ENCODE measurements at places on chromosomes 5 and 9.

GRCh38 chr5:168209244-168209995 is 82.0 kb upstream of the WWC1 start:
- H3K27me3 ChIP-seq, result no peaks in the 10 kb centered on the region
- H3K36me3 ChIP-seq, result no peaks in the 10 kb centered on the region
- DNase-seq, result no peak
- no peak overlapping the region for H3K4me3 ChIP-seq
- H3K27ac ChIP-seq, result no peak overlapping the region
- H3K4me1 ChIP-seq, result peaks cover 7% of the 10 kb centered on the region

GRCh38 chr5:36656556-36656955 is 50.1 kb downstream of the SLC1A3 start:
- H3K36me3 ChIP-seq, result no peaks in the 10 kb centered on the region
- no peaks in the 10 kb centered on the region for H3K27me3 ChIP-seq
- DNase-seq, result no peak
- H3K4me1 ChIP-seq, result peaks cover 32% of the 10 kb centered on the region
- H3K27ac ChIP-seq, result no peak overlapping the region

DNA sequence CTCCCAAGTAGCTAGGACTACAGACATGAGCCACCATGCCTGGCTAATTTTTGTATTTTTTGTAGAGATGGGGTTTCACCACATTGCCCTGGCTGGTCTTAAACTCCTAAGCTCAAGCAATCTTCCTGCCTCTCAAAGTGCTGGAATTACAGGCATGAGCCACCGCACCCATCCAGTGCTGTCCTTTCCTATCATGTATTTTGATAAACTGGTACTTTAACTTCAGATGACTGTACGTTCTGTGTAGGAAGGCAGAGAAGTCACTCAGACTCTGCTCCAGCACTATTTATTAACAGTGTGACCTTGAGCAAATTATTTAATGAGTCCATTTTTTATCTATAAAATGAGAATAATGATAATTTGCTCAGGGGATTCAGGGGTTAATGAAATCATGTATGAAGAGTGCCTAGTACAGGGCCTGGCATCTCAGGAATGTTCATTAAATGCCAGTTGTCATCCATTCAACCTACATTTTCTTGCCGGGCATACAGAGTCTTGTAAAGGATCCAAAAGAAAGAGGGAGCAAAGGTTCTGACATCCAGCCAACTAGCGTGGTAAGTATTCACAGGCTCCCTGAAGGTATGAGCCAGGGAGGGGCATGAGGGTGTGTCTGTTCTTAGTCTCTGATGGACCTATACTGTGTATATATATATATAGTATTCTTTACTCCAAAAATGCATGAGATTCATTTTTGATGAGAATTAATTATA is 201.9 kb downstream of the PBX3 start:
- H3K36me3 ChIP-seq, result no peaks in the 10 kb centered on the region
- H3K4me3 ChIP-seq, result no peak overlapping the region
- H3K27me3 ChIP-seq, result no peaks in the 10 kb centered on the region
- no peak overlapping the region for H3K27ac ChIP-seq
- no peaks in the 10 kb centered on the region for H3K4me1 ChIP-seq

DNA sequence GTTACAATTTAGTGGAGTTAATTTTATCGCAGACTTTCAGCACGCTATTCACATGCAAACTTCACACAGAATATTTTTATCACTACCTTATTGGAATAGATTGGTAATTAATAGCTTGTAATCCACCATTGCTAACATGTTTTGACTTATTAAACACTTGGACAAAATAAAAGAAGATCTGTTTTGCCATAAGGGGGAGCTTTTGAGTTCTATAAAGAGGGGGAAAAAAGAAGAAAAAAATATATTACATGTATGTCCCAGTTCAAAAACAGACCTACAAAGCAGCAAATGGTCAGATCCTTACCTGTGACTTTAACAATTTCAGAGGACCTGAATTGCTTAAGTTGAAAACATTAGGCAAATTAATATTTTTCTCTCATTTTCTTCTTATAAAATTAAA is 1.2 kb upstream of the PAPPA start:
- H3K36me3 ChIP-seq, result no peaks in the 10 kb centered on the region
- peaks cover 22% of the 10 kb centered on the region for H3K4me1 ChIP-seq
- no peak for DNase-seq
- H3K4me3 ChIP-seq, result no peak overlapping the region

- no peak overlapping the region for H3K4me3 ChIP-seq
- DNase-seq, result no peak
- peaks cover 13% of the 10 kb centered on the region for H3K4me1 ChIP-seq
- no peak overlapping the region for H3K27ac ChIP-seq
- H3K27me3 ChIP-seq, result no peaks in the 10 kb centered on the region
Observed at GRCh38 chr5:95907067-95907705, 54.5 kb downstream of the ELL2 start.

GRCh38 chr9:114093761-114094505 is 5.2 kb downstream of the KIF12 start:
- H3K36me3 ChIP-seq, result no peaks in the 10 kb centered on the region
- no peak for DNase-seq
- peaks cover 31% of the 10 kb centered on the region for H3K27me3 ChIP-seq
- H3K4me1 ChIP-seq, result peaks cover 5% of the 10 kb centered on the region
- no peak overlapping the region for H3K27ac ChIP-seq
- H3K4me3 ChIP-seq, result no peak overlapping the region

- no peaks in the 10 kb centered on the region for H3K27me3 ChIP-seq
- no peaks in the 10 kb centered on the region for H3K36me3 ChIP-seq
- no peak overlapping the region for H3K4me3 ChIP-seq
- DNase-seq, result no peak
Observed at GRCh38 chr9:98533132-98533531, 175.6 kb downstream of the GABBR2 start.

- peaks cover 44% of the 10 kb centered on the region for H3K4me1 ChIP-seq
- no peak overlapping the region for H3K27ac ChIP-seq
- no peaks in the 10 kb centered on the region for H3K36me3 ChIP-seq
- no peak for DNase-seq
Observed at GRCh38 chr5:148853868-148854267, 27.5 kb downstream of the ADRB2 start.

GRCh38 chr5:95727764-95728191 is 3.4 kb upstream of the RHOBTB3 start:
- no peak overlapping the region for H3K27ac ChIP-seq
- peaks cover 61% of the 10 kb centered on the region for H3K4me1 ChIP-seq
- H3K27me3 ChIP-seq, result peaks cover 4% of the 10 kb centered on the region
- DNase-seq, result no peak
- H3K4me3 ChIP-seq, result no peak overlapping the region

DNA sequence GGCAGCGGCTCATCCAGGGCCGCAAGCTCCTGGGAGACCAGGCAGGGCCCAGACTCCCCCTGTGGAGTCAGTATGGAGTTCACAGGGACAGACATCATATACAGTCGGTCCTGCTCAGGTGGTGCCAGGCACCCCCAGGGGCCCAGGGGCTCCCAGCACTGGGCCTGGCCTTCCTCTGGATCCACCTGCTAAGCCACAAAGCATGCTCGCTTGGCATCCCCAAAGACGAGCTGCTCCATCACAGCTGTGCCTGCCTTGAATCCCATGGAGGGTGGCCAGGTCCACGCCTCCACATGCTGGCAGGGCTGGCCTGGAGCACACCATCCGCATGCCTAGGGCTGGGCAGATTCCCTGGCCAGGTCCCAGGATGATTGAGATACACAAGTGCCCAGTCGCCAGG is 4.6 kb downstream of the BICD2 start:
- no peaks in the 10 kb centered on the region for H3K27me3 ChIP-seq
- H3K36me3 ChIP-seq, result no peaks in the 10 kb centered on the region
- H3K27ac ChIP-seq, result no peak overlapping the region
- peak; percentile 80 for DNase-seq
- no peak overlapping the region for H3K4me3 ChIP-seq

- H3K36me3 ChIP-seq, result no peaks in the 10 kb centered on the region
- H3K4me1 ChIP-seq, result no peaks in the 10 kb centered on the region
- DNase-seq, result no peak
- H3K27ac ChIP-seq, result no peak overlapping the region
Observed at GRCh38 chr9:88289532-88289931, 98.7 kb upstream of the SPIN1 start.

- peaks cover 41% of the 10 kb centered on the region for H3K27me3 ChIP-seq
- H3K4me1 ChIP-seq, result no peaks in the 10 kb centered on the region
- H3K36me3 ChIP-seq, result no peaks in the 10 kb centered on the region
- no peak overlapping the region for H3K4me3 ChIP-seq
Observed at GRCh38 chr9:124099860-124100259, 88.3 kb downstream of the LHX2 start.

DNA sequence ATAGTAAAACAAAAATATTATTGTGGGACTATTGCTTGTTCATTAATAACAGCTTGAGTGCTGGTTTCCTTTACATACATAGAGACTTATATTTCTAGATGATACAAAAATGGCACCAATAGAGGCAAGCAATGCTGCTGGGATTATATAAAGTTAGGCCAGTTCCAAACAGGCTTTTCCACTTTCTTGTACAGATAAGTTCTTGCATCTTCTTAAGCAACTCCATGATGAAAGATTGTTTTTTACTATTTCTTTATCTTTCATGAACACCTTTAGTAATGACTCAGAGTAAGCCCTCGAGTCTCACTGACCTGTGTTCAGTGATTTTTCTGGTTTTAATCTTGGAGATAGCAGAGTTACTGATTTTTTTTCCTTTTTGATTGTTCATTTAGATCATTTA is 324.4 kb downstream of the PRR16 start:
- no peak for DNase-seq
- no peaks in the 10 kb centered on the region for H3K36me3 ChIP-seq
- no peak overlapping the region for H3K27ac ChIP-seq
- H3K4me1 ChIP-seq, result no peaks in the 10 kb centered on the region
- no peak overlapping the region for H3K4me3 ChIP-seq

DNA sequence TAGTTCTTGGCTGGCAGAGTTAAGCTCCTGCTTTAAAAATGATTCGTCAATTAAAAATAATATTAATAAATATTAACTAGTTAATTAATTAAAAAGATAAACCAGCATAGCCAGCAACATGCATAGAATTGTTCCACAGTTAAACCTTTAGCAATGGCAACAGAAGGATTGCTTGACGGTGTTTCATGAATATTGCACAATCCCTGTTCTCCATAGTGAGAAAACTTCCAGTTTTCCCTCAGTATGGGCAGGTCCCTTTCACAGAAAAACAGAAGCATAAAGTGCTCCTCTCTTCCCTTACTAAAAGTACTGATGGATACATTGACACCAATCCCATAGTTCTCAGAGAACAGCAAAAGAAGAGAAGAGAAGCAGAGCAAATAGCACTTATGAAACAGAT is 71.4 kb upstream of the CAST start:
- no peaks in the 10 kb centered on the region for H3K36me3 ChIP-seq
- no peak overlapping the region for H3K27ac ChIP-seq

- DNase-seq, result no peak
- no peaks in the 10 kb centered on the region for H3K27me3 ChIP-seq
- H3K36me3 ChIP-seq, result no peaks in the 10 kb centered on the region
- H3K27ac ChIP-seq, result peak overlapping the region; percentile 18
- H3K4me1 ChIP-seq, result peaks cover 5% of the 10 kb centered on the region
- no peak overlapping the region for H3K4me3 ChIP-seq
Observed at GRCh38 chr5:123582550-123583285, 70.7 kb downstream of the CSNK1G3 start.

GRCh38 chr9:108039493-108039892 is 549.9 kb upstream of the KLF4 start:
- no peaks in the 10 kb centered on the region for H3K27me3 ChIP-seq
- no peak overlapping the region for H3K4me3 ChIP-seq
- no peaks in the 10 kb centered on the region for H3K36me3 ChIP-seq
- H3K27ac ChIP-seq, result no peak overlapping the region
- DNase-seq, result no peak

- H3K27ac ChIP-seq, result no peak overlapping the region
- H3K4me1 ChIP-seq, result peaks cover 65% of the 10 kb centered on the region
- H3K4me3 ChIP-seq, result no peak overlapping the region
- no peaks in the 10 kb centered on the region for H3K27me3 ChIP-seq
- peaks cover 5% of the 10 kb centered on the region for H3K36me3 ChIP-seq
Observed at GRCh38 chr9:136049491-136050265, 45.4 kb downstream of the NACC2 start.

GRCh38 chr9:113465599-113466140 is 2.1 kb downstream of the RGS3 start:
- DNase-seq, result no peak
- H3K27ac ChIP-seq, result peak overlapping the region; percentile 30
- H3K27me3 ChIP-seq, result no peaks in the 10 kb centered on the region
- no peaks in the 10 kb centered on the region for H3K36me3 ChIP-seq
- no peak overlapping the region for H3K4me3 ChIP-seq
- peaks cover 9% of the 10 kb centered on the region for H3K4me1 ChIP-seq

DNA sequence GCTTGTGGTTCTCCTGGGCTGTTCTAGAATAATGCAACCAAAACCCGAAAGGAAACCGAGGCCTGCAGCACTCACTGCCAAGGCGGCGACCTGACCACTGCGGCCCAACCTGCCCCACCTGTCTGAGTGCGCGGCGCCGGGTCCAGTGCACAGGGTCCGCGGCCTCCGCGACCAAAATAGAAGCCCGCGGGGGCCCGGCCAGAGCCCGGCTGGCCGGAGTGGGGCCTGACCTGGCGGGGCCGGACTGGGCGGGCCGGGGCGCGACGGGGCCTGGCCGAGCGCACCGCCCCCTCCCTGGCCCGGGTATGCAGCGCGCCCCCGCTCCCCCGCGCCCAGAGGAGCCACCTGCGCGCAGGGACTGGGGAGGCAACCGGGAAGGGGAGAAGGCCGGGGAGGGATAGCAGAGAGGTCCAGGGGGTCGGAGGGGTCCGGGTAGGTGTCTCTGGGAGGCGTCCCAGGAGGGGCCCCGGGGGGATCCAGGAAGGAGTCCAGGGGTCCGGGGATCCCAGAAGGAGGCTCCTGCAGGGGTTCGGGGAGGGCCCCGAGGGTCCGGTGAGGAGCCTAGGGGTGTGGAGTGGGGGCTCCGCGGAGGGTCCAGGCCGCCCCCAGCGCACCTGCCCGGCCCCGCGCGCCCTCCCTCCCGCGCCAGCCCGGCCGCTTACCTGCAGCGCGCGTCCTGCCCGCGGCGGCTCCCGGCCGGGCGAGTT is 503 bp downstream of the SEMA4D start:
- H3K4me3 ChIP-seq, result peak overlapping the region; percentile 53
- DNase-seq, result no peak
- H3K27me3 ChIP-seq, result no peaks in the 10 kb centered on the region
- H3K27ac ChIP-seq, result peak overlapping the region; percentile 45
- no peaks in the 10 kb centered on the region for H3K36me3 ChIP-seq
- peaks cover 8% of the 10 kb centered on the region for H3K4me1 ChIP-seq

GRCh38 chr5:142151436-142152383 is 43.1 kb downstream of the NDFIP1 start:
- peaks cover 12% of the 10 kb centered on the region for H3K4me1 ChIP-seq
- H3K27ac ChIP-seq, result peak overlapping the region; percentile 16
- H3K4me3 ChIP-seq, result no peak overlapping the region
- peak; percentile 80 for DNase-seq
